Calu3 (cell line): ENCODE measurements at places on chromosomes 7 and 10.

GRCh38 chr10:120632047-120632446, 175.0 kb downstream of the PLPP4 start:
- no peak for DNase-seq

GRCh38 chr7:72446591-72447462, 34.7 kb upstream of the CALN1 start:
- DNase-seq, result no peak

DNA sequence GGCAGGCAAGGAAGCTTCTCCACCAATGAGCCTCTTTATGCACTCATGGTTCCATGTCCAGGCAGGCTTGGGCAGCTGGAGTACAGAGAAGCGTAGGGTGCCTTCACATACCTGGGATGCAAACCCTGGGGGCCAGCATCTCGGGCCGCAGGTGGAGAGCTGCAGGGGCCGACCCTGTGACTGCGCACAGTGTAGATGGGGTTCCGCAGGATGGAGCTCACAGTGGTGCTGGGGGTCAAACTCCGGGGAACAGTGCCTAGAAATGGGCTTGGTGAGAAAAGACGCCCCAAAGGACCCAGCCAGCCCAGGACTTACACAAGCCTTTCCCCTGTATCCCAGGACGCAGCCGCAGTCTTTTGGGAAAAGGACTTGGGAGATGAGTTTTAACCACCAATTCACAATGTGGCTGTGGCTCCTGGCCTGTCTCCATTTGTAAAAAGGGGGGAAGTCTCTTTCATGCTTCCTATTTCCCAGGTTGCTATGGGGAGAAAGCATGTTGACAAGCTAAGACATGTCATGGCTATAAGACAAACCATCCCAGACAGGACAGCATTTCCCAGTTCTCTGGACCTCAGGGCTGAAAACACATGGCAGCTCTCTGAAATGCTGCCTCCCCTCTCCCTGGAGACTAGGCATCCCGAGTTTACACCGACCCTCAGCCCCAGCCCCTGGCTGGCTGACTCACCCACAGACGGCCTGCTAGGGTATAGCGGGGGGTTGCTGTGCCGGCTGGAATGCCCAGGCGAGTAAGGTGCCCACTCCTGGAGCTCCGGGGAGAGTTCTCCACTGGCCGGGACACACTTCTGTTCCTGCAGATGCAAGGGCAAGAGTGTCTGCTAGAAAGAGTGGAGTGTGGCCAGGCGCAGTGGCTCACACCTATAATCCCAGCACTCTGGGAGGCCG, 107.1 kb downstream of the DLG5 start:
- no peak for DNase-seq

DNA sequence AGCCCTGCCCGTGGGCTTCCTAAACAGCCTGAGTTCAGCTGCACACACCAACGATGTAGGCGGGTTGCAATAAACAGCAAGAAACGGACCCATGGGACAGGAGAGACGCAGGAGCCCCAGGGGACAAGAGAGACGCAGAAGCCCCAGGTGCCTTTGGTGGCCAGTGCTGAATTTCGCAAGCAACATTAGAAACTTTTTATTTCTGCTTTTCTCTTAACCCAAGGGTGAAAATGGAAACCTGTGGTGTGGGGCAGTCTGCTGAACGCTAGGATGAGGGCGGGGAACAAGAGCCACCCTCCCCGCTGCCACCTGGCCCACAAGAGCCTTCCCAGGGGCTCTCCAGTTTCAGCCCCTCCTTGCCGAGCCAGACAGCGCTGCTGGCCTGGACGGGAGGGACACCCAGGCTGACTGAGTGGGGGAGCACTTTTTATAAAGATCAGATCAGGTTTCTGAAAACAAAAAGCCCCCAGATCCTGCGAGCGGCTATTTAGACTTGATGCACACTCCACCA, 20.0 kb upstream of the GPR146 start:
- DNase-seq, result no peak

- DNase-seq, result no peak
Observed at GRCh38 chr7:26670841-26671240, 193.5 kb downstream of the SKAP2 start.

- no peak for DNase-seq
Observed at GRCh38 chr10:74104480-74104879, 46.1 kb downstream of the AP3M1 start.

DNA sequence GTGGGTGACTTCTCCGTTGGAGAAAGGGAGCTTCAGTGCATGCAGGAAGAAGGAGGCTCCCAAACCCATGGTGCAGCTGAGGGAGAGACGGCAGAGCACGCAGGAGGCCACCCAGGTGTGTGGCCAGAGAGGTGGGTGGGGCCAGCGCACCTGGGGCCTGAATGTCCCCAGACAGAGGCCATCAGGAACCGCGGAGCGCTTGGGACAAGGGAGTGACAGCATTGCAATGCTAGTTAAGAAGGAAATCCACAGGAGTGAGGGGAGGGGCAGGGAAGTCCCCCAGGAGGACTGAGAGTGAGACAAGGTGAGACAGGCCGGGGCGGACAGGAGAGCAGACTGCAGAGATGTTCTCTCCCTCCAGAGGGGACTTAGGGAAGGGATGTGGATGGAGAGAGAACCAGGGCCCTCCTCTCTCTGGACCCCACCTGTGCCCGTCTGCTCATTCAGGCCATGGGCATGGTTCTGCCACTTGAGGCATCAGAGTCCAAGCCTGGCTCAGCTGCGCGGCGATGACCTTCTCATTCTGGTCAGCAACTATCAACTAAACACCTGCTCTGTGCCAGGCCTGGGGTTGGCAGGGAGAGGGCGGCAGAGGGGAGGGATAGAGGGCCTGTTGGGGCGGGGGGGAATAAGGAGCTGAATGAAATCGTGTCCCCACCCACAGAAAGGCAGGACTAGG, 69.4 kb upstream of the COL13A1 start:
- no peak for DNase-seq

DNA sequence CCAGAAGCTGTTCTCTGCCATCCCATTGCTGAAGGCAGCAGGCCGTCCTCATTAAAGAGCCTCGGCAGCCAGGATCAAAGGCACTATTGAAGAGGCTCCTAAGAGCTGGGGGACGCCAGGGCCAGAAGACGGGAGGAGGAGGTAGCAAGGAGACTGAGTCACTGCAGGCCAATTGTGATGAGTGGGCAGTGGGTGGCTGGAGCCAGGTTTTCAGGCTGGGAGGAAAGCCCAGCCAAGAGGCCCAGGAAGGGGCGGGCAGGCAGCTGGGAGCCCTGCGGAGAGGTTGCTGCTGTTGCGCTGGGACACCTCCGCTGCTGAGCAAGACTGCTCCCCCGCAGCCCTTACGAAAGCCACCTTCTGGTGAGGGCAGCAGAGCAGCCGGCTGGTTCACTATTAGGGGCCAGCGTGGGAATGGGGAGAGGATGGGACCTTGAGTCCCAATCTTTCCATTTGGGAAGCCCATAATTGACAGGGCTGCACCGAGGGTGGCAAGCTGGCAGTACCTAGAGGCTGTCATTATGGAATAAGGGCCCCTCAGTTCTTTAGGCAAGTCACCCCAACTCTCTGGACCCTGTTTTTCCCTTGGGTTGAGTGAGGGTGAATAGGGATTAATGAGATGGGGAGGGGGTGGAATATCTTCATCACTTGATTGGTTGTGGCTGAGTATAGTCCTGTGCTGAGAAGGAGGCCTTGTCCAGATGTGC, 48.4 kb downstream of the UNC5B start:
- no peak for DNase-seq

DNA sequence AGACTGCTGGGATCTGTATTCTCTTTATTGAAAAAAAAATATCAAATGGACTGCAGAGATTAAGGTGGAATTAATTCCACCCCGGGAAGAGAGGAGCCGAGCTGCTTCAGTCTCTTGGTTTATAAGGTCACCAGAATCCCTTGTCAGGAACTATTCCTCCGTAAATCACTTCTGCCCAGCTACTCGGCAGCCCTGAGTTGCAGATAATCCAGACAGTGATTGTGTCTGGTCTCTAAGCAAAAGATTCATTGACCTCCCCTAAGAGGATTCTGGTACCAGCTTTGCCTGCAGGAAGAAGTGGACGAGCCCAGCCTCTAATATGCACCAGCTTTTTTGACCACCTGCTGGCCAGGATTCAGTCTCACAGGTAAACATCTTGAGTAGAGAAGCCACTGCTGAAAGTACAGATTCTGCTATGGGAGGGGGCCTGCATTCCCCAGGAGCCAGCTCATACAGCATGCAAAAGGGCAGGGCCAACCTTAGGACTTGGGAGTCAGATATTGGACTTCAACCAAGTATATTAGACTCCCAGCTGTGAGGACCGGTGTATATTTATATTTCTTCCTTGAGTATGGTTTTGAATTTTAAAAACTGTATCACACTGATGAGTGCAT, 27.1 kb upstream of the PLXNA4 start:
- no peak for DNase-seq
